Right atrium auricular region (tissue), 2 donors: ENCODE measurements at places on chromosomes 1 and 21. TPM values are rescaled to one million over a fixed set of nuclear protein-coding genes. Genes with fewer than 3 reads are reported as not detected.
A peak's percentile ranks its signal among the peaks of the same experiment; 100 is the strongest.

DNA sequence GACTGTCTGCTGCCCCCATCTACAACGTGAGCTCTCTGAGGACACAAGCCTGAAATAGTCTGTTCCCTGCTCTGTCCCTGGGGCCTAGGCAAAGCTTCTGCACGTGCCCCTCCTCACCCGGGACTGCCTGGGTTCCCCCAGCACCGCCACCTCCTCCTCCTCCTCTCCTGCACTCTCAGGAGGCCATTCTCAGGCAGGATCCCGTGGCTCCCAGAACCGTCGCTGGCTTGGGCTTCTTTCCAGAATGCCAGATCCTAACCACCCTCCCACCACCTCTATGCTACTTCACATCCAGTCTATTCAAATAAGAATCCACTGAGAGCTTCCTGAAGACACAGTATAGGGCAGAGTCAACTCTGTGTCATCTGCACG lies 11.2 kb downstream of the NPHP4 start:
- DNase-seq, result no peak

DNA sequence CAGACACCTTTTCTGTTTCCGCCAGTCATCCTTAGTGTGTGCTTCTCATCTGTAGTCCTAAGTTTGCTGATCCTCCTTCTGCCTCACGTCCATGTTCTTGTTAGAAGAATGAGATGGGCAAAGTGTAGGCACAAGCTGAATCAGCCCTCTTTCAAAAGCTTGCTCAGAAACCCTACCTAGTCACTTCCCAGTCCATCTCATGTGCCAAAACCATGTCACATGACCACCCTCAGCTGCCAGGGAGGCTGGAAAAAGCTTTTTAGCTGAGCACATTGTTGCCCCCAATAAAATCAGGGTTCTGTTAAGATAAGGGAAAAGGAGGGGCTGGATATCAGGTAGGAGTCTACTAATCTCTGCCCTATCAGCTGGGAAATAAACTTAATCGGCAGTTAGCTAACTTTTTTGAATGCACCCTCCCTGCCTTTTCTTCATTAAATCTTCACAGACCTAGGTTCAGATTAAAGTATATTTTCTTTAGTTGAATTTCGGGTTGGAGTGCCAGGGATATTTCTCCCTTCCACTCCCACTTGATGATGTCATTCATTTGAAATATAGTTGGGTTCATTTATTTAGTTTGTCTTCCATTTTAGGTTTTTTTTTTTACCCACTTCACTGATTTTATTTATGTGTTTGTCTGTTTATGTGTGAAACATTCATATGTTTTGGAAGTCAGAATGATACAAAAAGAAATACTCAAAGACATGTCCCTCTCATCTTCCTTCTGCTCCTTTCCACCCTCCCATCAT lies 129.2 kb downstream of the ROR1 start:
- no peak for DNase-seq

DNA sequence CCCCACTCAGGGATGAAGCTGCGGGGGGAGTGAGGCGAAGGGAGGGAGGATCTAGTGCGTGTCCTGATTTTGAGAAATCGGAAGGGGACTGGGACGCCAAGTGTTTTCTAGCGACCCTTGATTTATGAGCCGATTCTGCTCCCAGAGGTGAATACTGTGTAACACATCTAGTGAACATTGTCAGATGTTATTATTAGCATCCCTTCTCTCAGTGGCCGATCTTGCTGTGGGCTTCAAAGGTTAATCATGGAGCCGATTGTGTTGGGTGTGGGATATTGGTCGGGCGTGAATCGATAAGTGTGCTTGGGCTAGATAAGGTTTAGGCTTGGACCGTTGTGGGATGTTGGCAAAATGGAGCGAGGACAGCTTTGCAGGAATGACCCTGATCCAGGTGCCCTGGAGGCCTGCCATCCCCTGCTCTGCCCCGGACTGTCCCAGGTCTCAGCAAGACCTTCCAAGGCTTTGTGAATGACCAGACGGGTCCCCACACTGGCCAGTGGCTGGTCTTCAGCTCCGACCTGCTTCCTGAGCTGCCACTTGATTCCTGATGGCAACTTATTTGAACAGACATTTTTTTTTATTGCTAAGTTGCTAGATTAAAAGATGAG lies 2.2 kb downstream of the AJAP1 start:
- DNase-seq, result no peak

- no peak for DNase-seq
Measured at GRCh38 chr21:31480228-31480627, 136.2 kb upstream of the TIAM1 start.

DNA sequence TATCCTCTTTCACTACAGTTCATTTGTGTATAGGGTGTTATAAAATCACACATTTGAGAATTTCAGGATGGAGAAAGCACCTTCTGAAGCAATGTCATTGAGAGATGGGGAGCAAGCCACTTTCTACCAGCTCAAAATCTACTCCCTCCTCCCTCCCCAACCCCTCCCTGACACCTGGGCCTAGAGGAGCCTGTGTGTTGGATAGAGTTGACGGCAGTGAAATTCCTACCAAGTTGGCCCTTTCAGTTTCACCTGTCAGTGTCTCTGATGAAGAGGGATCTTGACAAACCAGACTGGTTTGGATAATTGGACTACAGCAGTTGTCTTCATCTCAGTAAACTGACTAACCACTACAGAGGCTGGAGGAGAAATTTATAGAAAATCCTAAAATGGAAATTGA lies 125.0 kb upstream of the HOOK1 start:
- DNase-seq, result no peak

- DNase-seq, result no peak
Measured at GRCh38 chr1:211287218-211287617, 28.1 kb downstream of the RCOR3 start.

GRCh38 chr1:189538271-189538670 lies 939.4 kb downstream of the BRINP3 start:
- no peak for DNase-seq

GRCh38 chr1:197092491-197093023 lies 25.5 kb upstream of the F13B start:
- no peak for DNase-seq

- no peak for DNase-seq
Measured at GRCh38 chr21:16538405-16538804, 808.6 kb downstream of the USP25 start.

GRCh38 chr1:32500387-32501209 lies 35.7 kb downstream of the ZBTB8B start:
- DNase-seq, result peak; percentile 76

- no peak for DNase-seq
Measured at GRCh38 chr1:155141749-155142148, 1.4 kb upstream of the DPM3 start.

DNA sequence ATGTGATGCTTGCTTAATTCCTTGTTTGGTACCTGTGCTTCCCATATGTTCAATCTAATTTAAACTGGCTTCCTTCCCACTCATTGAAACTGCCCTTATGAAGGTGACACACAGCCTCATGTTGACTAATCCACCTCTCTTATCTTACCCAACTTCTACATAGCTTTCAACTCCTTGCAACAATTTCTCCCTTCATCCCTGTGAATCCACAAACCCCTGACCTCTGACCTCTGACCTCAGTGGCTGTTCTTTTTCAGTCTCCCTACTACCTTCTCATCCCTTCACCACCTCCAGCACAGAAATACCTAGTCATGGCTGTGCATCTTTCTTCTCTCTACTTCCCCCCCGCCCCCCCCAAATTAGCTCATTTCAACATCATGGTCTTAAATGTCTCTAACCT lies 144.5 kb downstream of the TTLL7 start:
- no peak for DNase-seq

- no peak for DNase-seq
Measured at GRCh38 chr1:172917972-172918371, 132.8 kb downstream of the TNFSF18 start.

DNA sequence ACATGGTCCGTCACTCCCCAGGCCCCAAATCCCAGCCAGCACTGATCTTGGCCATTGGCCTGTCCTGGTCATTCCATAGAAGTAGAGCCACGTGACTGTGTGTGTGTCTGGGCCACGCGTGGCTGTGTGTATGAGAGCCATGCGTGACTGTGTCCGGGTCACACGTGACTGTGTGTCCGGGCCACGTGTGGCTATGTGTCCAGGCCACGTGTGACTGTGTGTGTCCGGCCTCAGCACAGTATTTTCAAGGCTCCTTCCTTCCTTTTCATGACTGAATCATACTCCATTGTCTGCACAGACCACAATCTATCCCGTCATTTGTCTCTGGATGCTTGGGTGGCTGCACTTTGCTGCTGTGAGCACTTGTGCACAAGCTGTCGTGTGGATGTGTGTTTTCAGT lies 67.4 kb downstream of the SKI start:
- no peak for DNase-seq

GRCh38 chr1:208556461-208556860 lies 312.3 kb upstream of the PLXNA2 start:
- no peak for DNase-seq

- no peak for DNase-seq
Measured at GRCh38 chr1:44542420-44543063, 131.7 kb downstream of the TMEM53 start.

DNA sequence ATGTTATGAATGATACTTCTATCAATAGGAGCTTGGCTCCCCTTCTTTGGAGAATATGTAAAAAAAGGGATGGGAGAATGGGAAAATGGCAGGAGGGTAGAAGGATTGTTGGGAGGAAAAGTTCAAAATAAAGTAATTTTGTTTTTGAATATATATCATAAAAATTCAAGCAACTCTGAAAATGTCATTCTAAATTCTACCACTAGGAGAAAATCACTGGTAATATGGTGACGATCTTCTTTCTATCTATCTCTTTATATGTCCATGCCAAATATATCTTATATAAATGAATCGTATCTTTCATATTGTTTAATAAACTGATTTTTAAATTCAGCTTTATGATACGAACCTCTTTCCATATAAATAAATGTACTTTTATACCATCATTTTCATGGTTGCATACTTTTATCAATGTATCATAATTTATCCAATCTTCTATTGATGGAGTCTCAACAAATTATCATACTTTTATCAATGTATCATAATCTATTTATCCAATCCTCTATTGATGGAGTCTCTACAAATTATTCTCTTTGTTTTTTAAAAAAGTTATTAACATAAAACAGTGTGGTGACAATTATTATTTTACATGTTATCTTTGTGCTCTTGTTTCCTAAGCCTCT lies 73.7 kb upstream of the MARK1 start:
- DNase-seq, result no peak

- no peak for DNase-seq
Measured at GRCh38 chr1:163076044-163076443, 6.9 kb downstream of the RGS4 start.

The SMIM1 gene
- total RNA-seq, result 40.4 TPM

The B3GALNT2 gene
- total RNA-seq, result 18.9 TPM

The MYOG gene
- not detected for total RNA-seq

The IER5 gene
- total RNA-seq, result 25.6 TPM

The SLC2A5 gene
- 0.94 TPM for total RNA-seq

The PRAMEF11 gene
- total RNA-seq, result not detected

The TSNAX gene
- total RNA-seq, result 26.3 TPM

The SLAMF1 gene
- 0.31 TPM for total RNA-seq

The TBX15 gene
- 3.6 TPM for total RNA-seq
